SK-N-DZ (cell line): ENCODE measurements at places on chromosomes 16 and 17.

- DNase-seq = no peak
These were observed 34.3 kb downstream of the STAT5B start for GRCh38 chr17:42241871-42242270.

DNA sequence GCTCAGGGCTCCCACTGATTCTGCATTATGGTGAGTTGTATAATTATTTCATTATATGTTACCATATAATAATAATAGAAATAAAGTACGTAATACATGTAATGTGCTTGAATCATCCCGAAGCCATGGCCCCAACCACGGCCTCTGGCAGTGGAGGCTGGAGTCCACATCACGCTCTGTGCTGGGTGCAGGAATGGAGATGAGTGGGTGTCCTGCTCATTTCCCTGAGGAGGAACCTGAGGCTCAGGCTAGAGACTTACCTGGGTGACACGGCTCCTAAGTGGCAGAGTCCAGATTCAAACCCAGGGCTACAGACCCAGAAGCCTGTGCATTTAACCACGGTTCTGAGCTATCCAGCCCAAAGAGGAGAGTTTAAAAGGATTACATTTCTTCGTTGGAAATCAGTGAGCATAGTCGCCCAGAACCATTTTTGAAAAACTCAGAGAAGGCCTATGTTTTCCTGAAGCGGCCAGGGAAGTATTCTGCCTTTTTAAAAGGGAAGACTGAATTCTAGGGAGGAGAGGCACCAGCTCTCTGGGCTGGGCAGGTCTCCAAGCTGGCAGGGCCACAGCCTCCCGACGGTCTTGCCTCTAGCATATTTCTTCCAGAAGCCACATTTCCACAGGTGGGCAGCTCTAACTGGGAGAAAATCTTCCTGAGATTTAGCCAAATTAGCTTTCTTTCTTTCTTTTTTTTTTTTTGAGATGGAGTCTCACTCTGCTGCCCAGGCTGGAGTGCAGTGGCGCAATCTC lies 6.7 kb downstream of the IL4R start:
- no peak for DNase-seq

- DNase-seq = peak; percentile 55
These were observed 10.0 kb downstream of the MAP2K3 start for GRCh38 chr17:21294321-21295035.

DNA sequence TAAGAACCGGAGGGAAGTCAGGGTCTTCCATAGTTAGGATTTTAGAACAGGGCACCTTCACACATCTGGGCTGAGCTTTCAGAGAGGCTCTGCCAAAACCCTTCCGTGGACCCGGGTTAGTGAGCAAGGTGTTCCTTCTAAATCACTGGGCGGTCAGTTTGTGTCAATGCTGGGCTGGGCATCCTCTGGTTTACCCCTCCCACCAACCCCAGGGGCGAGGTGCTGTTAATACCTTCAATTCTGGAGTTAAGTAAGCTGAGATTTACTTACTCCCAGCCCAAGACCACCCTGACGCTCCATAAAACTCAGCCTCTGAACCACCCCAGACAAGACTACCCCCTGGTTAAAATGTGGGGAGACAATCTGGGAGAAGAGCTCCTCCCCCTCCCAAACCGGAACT lies 1.0 kb downstream of the TMEM92 start:
- DNase-seq = no peak

DNA sequence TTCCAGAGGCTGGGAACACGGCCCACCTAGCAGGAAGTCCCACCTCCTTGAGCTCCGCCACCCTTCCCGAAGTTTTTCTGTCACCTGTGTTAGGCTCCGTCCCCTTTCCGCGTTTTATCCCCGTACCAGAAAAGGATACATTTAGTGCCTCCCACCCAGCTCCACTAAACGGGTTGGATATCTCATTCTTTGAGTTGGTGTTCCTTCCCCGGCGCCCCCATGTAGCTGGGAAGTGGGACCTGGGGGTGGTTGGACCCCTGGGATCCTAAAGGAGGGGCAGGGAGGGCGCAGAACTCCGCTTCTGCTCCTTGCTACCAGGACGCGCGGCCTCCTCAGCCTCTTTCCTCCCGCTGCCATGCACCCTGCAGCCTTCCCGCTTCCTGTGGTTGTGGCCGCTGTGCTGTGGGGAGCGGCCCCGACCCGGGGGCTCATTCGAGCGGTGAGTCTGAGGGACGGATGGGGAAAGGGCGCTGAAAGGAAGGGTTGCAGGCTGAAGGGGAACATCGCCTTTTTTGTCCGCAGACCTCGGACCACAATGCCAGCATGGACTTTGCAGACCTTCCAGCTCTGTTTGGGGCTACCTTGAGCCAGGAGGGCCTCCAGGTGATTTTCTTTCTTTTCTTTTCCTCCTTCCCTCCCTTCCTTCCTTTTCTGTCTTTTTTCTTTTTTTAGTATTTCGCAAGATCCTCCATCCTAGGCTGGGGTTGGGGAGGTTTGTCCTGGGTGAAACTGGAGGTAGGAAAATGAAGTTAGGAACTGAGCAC lies 669 bp downstream of the RNF167 start:
- no peak for DNase-seq

DNA sequence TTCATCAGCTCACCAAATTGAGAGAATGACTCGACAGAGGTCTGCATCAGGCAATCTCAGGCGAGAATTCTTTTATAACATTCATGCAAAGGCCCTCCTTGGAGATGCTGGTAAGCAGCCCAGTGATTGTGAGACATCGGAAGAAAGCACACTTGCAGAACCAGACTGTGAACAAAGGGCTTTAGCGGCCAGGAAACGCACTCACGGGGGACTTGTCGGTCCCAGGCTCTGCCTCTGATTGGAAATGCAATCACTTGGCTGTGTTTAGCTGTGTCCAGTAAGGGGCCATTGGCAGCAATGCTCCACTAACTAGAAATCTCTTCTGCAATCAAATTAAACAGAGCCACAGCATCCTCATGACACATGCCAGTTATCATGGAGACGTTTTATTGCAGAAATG lies 226.7 kb upstream of the CDH13 start:
- no peak for DNase-seq

DNA sequence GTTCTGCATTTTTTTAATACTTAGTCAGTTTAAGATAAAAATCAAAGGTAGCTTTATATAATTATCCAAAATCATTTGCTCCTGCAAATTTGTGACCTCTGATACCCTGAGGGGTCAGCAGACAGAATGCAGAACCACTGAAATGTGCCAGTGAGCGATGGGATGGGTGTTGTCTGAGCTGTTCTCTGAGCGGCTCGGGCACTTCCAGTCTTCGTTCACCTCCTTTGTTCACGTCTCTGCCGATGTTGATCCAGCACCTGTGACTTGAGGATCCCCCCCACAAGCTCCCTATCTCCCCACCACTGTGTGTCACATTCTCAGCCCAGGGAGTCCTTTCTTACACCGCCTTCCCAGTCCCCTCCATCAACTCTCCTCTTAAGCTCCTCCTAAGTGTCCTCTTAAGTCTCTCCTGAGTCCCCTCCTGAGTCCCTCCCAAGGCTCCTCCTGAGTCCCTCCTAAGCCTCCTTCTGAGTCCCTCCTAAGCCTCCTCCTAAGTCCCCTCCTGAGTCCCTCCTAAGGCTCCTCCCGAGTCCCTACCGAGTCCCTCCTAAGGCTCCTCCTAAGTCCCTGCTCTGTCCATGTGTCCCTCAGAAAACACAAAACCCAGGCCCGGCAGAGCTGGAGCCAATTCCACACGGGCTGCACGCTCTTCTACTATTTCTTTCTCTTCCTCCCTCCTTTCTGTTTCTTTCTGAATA lies 47.5 kb downstream of the RNF213 start:
- no peak for DNase-seq

DNA sequence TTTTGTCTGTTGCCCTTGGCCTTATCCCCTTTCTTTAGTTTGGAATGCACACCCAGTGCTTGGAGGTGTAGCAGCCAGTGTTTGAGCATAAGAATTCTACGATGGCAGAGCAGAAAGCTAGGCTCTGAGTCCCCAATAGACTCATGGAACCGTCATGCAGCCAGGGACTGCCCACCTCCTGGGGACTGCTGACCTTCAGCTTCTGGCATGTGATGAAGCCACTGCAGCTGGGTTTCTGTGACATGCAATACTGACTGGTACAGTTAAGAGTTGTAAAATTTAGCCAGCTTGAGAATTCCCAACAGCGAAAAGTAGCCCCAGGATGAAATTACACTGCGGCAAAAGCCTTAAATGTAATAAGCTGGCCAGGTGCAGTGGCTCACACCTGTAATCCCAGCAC lies 9.0 kb upstream of the MAP3K14 start:
- no peak for DNase-seq

DNA sequence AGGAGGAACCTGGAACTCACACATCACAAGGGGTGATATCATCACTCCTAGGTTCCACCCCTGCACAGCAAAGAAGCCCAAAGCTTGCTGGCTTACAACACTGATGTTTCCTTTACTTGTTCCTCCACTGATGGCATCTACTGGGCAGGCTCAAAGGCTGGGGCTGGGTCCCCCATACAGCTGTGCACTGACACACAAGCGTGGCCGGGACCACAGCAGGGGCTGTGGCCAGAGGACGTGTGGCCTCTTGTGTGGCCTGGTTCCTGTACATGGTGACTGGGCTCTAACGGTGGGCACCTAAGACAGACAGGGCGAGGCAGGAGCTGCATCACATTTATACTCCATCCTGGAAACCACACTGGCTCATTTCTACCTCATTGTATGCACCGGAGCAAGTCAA lies 264.4 kb upstream of the FOXF1 start:
- DNase-seq = no peak

- DNase-seq = no peak
These were observed 54.3 kb upstream of the RBFOX3 start for GRCh38 chr17:79664930-79665737.

DNA sequence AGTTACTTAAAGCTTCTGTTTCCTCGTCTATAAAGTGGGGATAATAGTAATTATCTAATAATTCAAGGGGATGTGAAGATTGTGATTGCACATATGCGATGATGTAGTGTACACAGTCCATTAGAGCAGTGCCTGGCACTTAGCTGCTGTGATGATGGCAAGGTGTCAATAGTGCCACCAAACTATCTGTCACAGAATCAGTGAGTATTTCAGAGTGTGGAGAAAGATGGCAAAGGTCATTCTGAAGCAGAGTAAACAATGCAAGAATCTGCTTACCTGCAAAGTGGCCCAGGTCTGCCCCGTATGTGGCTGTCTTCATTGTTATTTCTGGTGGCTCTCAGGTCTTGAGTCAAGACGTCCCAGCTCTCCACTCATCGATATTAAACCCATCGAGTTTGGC lies 15.1 kb downstream of the SYT17 start:
- no peak for DNase-seq

GRCh38 chr16:57629516-57630406 lies 1.3 kb downstream of the ADGRG1 start:
- DNase-seq = no peak

GRCh38 chr16:51072591-51072990 lies 78.5 kb downstream of the SALL1 start:
- DNase-seq = no peak

- no peak for DNase-seq
These were observed 4.2 kb downstream of the EDC4 start for GRCh38 chr16:67877064-67877463.

- no peak for DNase-seq
These were observed 58.4 kb upstream of the MARCHF10 start for GRCh38 chr17:62866471-62866870.

GRCh38 chr16:17037499-17037898 lies 433.3 kb downstream of the XYLT1 start:
- DNase-seq = no peak

- DNase-seq = no peak
These were observed 62.5 kb downstream of the C16orf95 start for GRCh38 chr16:87254734-87255133.

GRCh38 chr17:4551141-4551540 lies 4.0 kb downstream of the MYBBP1A start:
- DNase-seq = no peak

DNA sequence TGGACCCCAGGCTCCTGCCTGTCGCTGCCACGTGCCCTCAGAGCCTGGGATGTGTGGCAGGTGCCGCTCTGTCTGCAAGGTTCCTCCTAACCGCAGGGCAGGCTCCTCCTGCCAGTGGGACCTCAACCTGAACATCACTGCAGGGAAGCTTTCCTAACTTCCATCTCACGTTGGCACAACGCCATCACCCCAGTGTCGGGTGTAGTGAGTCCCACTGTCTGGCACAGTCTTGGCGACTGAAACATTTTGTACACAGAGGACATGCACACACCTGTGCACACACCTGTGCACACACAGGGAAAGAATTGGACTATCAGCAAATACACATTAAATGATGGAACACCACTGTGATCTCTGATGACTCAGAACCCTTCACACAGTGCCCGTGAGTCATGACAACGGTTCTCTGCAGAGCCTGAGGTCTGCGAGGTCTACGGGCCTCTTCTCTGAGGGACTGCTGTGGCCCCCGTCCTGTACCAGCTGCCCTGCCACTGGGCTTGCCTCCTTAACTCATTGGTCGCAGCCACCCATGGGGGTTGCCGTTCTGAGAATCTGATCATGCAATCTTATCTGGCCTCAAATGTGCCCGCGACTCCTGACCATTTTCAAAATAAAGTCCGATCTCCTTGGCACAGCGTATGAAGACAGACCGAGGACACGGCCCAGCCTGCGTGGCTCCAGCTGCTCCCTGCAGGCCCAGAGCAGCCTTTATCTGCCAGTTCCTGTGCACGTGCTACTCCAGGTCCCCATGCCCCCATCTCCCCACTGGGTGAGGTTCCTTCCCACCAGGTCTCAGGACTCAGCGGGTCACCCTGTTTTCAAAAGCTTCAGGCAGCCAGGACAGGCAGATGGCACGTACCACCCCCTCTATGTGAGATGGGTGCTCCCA lies 7.6 kb downstream of the CCDC57 start:
- DNase-seq = no peak

DNA sequence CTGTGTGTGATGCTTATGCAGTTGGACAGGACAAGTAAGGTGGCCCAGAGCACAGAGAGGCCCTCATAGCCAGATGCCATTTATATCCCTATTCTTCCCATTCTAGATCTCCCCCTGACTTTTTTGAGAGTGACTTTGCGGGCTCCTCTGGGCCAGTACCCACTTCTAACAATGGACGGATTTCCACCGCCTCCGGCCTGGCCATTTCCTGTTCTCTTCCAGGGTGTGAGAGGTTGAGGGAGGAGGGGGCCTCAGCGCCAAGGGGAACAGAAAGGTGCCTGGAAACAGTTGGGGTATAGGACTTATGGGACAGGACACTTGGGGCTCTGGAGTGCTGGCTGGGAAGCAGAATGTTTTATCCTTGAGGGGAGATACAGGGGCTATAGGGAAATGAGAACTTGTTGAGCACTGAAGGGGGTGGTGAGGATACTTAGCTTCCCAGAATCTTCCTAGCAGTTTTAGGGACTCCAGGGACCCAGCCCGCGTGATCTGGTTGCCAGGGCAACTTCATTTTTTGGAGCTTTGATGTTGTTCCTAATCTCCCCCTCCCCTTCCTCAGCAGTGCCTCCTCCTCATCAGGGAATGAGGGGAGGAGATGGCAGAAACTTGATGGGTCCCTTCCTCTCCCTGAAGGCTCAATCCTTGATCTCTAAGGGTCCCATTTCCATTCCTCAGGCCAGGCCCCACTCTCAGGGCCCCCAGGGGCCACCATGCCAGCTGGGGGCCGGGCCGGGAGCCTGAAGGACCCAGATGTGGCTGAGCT lies 3.6 kb downstream of the TAOK2 start:
- no peak for DNase-seq

DNA sequence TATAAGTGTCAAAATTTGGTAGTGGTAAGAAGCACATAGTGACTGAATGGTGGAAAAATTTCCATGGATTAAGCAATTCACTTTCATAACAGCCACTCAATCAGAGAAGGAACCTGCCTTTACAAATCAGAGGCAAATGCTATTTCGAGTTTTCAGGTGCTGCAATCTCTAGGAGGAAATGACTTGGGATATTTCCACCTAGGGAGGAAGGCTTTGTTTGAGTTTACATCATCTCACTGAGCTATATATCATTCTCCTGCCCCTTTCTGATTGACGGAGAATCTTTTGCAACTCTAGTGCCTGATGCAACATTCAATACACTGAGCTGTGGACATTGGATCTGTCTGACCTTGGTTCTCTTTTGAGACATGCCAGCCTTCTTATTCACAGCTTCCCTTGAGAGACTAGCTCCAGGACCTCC lies 26.3 kb downstream of the MARCHF10 start:
- no peak for DNase-seq
